CD4-positive, alpha-beta T cell treated with Interleukin-15 for 1 hour (primary cell): ENCODE measurements at places on chromosomes 7 and 10.

GRCh38 chr7:129163875-129164544 lies 19.5 kb downstream of the TSPAN33 start:
- no peak for DNase-seq

- DNase-seq, result no peak
Observed at GRCh38 chr10:6242089-6242488, 39.4 kb downstream of the PFKFB3 start.

- DNase-seq, result no peak
Observed at GRCh38 chr10:105707603-105708002, 1066.5 kb downstream of the SORCS3 start.

GRCh38 chr7:51046103-51046466 lies 263.4 kb upstream of the GRB10 start:
- no peak for DNase-seq
